ENCODE measurements at places on chromosomes 16 and 17.

DNA sequence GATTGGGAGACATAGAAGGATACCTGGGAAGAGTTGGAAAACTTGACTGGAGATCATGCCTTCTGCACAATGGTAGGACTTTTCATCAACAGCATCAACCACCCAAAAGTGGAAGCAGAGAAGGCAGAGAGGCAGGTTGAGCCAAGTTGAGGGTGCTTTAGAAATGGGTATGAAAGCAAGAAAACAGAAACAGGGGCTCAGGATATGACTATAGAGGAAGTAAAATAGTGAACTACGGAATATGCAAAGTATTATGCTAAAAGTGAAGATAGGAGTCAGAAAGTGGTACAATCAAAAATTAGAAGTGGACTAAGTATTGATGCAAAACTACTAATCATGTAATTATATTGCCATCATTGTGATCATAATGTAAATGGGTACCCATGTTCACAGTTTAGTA, 16.1 kb upstream of the ARHGAP44 start:
- no peak for DNase-seq

GRCh38 chr17:73028299-73028755, 64.2 kb downstream of the SLC39A11 start:
- DNase-seq = no peak

DNA sequence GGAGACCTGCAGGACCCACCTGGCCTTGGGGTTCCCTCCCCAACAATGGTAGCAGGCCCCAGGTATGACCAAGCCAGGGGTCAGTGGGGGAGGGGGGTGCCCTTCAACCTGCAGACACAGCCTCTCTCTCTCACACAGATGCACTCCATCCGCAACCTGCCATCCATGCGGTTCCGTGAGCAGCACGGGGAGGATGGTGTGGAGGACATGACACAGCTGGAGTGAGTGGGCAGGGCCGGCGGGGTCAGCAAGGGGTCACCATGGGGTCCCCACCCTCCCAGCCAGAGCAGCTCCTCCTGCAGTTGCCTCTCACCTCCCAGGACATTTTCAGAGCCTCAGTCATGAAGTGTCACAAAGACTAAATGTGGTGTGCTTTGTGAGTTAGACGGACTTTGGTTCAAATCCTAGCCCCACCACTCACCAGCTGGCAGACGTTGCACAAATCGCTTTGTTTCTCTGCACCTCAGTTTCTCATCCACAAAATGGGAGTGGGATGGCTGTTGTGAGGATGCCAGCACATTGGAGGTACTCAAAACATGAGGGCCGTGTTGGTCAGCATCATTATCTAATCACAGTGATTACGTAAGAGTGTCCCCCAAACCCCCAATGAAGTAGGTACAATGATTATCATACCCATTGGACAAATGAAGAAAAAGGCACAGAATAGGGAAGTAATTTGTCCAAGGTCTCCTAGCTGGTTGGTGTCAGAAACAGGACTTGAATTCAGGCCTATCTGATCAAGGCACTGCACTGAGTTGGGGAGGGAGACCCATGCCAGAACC, 16.0 kb downstream of the MYO15A start:
- DNase-seq = no peak

DNA sequence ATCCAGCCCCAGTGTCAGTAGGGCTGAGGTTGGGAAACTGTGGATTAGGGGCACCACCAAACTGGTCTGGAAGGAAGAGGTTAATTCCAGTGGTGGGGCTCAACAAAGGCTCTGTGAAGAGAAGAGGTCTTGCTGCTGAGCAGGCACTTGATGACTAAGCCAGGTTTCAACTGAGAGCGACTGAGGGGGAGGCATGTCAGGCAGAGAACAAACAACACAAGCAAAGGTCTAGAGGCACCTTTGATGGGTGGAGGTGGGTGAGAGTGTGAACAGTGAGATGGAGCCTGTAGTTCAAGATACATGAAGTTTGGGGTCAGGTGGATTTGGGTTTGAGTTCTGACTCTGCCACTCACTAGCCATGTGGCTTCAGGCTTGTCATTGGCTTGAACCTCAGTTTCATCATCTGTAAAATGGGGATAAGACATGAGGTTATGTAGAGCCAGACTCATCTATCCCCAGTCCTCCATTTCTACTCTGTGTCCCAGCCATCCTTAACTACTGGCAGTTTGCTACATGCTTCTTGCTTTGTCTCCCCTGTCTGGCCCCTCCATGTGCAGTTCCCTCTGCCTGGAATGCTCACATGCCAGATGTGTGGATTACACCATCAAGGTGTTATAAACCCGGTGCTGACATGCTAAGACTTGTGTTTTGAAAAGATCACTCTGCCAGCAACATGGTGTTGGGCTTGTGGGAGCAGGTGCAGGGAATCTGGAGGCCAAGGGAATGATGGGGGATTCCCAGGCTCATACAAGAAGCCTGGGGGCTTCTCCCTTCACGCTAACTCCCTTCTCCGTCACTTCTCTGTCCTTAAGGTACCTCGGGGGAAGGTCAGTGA, 3.0 kb upstream of the RMI2 start:
- DNase-seq = no peak

DNA sequence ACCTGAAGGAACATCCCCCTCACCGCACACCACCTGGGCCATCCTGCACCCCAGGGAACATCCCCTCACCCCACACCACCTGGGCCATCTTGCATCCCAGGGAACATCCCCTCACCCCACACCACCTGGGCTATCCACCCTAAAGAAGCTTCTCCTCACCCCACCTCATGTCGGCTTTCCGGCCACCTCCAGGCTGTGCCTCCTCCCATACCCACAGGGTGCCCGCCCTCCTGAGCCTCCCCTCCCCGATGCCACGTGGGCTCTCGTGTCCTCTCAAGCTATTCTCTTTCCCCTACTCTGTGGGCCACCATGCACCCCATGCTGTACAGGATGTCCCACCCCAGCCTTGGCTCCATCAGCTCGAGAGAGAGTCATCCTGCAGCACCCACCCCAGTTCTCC, 18.0 kb downstream of the MYLK3 start:
- DNase-seq = no peak

DNA sequence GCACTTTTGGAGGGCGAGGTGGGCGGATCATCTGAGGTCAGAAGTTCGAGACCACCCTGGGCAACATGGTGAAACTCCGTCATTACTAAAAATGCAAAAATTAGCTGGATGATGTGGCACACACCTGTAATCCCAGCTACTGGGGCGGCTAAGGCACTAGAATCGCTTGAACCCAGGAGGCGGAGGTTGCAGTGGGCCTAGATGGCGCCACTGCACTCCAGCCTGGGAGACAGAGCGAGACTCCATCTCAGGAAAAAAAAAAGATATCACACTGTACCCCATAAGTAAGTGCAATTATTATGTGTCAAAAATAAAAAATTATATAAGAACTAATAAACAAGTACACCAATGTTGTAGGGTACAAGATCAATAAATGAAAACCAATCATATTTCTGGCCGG, 200.0 kb downstream of the CDRT15L2 start:
- no peak for DNase-seq

- peak; percentile 80 for DNase-seq
Observed at GRCh38 chr17:7380855-7381683, at the start of gene TNK1. Gene TNK1 (plus strand): TSS chr17:7381089. CDS start chr17:7382927, 1,838 bp downstream.

GRCh38 chr16:3120435-3120834, 8.0 kb downstream of the ZNF205 start:
- no peak for DNase-seq

- no peak for DNase-seq
Observed at GRCh38 chr17:82419540-82419939, 1.2 kb upstream of the OGFOD3 start.

DNA sequence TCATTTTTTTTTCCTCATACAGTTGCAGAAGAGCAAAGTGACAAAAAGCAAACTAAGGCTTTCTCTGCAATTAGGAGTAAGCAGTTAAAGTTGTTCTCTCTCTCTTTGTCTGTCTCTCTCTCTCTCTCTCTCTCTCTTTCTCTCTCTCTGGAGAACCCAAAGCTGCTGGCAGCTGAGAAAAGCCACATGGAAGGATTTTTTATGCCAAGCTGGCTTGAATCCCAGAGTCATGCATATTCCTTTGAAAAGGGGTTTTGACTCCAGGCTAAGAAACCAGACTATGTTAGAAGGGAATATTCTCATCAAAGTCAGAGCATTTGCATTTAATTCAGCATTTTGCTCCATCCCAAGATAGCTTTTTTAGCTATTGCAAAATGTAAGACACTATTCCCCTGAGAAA, 1114.2 kb upstream of the GOT2 start:
- no peak for DNase-seq

DNA sequence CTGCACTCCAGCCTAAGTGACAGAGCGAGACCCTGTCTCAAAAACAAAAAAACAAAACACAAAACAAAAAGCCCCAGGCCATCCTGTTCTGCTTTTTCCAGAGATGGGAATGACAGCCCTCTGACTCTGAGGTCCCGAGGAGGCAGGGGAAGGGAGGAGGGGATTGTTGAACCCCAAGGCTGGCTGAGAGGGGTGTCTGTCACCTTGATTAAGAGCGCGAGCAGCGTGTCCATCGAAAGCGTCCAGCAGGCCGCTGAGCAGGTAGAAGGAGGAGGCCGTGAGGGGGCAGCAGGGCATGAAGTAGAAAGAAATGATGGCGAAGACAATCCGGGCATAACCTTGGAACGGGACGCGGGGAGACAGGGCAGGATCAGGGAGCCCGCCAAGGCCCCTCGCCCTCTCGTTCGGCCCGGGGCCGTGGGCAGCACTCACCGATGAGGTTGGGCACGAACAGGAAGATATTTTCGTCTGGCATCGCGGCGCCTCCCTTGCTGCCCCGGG, 593 bp downstream of the CDIPT start:
- DNase-seq = peak; percentile 67

- DNase-seq = peak; percentile 14
Observed at GRCh38 chr16:65644821-65645220, 523.0 kb upstream of the CDH11 start.

DNA sequence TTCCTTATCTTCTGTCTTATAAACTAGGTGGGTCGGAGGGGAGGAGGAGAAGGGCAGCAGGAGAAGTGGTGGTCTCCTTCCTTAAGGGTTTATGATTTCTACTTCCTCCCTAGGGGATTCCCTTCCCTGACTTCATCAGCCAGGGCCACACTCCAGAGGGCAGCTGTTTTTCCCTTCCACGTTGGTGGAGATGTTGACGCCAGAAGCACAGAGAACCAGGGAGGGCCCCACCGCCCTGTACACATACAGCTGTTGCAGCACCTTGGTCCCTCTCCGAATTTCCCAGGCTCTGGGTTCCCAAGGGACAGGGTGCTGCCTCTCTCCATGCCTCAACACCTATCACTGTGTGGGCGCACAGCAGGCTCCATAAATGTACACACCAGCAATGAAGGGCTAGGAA, 5.6 kb upstream of the SLC6A4 start:
- DNase-seq = peak; percentile 45

- DNase-seq = no peak
Observed at GRCh38 chr16:86220561-86220960, 289.8 kb upstream of the FOXF1 start.

DNA sequence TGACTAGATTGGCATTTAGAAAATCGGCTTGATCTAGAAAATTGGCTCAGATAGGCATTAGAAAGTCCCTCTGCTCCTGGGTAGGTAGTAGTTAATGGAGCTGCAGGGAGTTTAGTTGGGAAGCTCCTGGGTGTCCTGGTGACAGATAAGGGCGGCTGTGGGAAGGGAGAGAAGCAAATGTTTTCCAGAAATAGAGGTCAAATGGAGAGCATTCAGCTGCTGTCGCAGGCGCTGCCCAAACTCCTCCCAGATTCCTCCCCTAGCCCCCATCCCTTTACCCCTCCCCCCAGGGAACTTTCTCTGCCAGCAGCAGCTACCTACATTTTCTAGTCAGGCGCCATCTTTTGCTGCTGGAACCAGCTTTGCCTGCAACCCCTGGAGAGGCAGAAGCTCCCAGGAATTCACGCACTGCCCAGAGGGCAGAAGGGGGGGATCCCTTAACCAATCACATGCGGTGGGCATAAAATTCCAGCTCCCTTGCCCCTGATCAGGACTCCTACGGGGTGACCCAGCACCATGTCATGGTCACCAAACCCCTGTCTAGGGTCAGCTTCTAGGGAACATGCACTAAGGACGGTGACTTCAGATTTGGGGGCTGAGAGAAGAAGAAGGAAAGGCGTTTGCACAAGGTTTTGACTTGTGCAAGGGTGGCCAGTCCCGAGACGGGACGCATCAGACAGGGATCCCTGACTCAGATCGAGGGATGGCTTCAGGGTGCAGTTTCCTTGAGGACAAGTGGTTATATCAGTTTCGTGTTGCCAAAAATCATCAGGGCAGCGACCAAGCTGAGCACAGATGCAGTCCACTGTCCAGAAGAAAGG, 43.8 kb downstream of the SOCS1 start:
- peak; percentile 30 for DNase-seq

DNA sequence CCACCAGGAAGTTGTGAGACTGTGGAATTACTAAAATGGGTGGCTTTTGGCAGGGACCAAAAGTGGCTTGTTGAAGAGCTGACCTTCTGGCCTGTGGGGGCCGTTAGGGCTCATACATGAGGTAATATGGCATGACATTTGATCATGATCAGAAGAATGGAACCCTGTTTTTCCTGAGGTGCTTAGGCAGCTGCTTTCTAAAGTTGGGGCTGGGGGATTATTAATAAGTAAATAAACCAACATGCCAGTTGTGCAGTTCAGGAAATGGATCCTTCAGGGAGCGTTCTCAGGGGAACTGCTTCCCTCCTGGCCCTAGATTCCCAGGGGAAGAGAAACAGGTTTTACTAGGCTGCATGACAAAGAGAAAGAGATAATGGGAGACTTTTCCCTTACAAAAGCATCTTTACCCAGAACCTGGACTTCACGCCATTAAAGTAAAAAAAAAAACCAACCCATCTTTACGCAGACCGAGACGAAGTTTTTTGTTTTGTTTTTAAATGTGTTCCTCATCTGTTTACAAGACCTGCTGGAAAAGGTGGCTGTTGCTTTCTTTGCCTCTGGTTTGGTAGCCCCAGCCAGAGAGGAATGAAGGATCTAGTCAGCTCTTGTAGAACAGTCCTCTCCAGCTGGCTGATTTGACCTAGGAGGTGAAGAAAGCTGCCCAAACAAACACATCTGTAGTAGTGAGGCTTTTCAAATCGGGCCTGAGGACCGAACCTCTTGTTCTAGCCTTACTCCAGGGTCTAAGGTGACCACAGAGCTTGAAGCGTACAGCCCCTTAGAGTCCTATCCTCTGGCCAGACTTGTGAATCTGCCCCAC, 22.7 kb downstream of the YPEL2 start:
- no peak for DNase-seq

DNA sequence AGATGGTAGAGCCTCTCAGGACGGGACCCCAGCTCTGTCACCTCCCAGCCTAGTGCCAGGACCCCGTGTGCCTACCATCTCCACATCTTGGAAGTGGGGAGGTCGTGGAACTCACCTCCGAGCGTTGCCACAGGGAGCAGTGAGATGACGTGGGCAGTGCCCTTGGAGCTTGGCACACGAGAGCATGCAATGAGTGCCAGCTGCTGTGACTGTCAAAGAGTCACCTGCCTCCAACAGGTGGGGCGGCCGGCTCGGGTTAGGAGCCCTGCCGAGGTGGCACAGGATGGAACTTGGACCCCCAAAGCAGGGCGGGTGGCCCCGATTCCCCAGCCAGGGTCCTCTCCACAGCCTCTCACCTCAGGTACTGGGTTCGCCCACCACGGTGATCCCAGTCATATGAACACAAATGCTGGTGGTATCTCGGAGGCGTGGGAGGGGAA, 5.5 kb downstream of the VPS4A start:
- no peak for DNase-seq

Measured in islet precursor cell (in vitro differentiated cells).